ENCODE measurements at places on chromosomes 2 and 18. TPM values are rescaled to one million over a fixed set of nuclear protein-coding genes. Genes with fewer than 3 reads are reported as not detected.

Gene TMEM182
- polyA plus RNA-seq, result 6.8 TPM

Gene NTSR2
- not detected for polyA plus RNA-seq

Gene KANSL3
- polyA plus RNA-seq, result 53.9 TPM

Gene KYNU
- 5.5 TPM for polyA plus RNA-seq

Gene CPS1
- polyA plus RNA-seq, result 3.8 TPM

Gene GALNT5
- 0.45 TPM for polyA plus RNA-seq

Gene MC2R
- polyA plus RNA-seq, result not detected

Gene TMEM198
- polyA plus RNA-seq, result 3.7 TPM

Gene SMAD7
- 64.2 TPM for polyA plus RNA-seq

Gene SLC11A1
- 1.6 TPM for polyA plus RNA-seq

Gene KCNJ3
- polyA plus RNA-seq, result 7.9 TPM

Gene SLC16A14
- 7.8 TPM for polyA plus RNA-seq

Gene SOX11
- 22.1 TPM for polyA plus RNA-seq

Gene RNPEPL1
- 31.1 TPM for polyA plus RNA-seq

Gene MARCHF4
- 0.06 TPM for polyA plus RNA-seq

Gene PLEKHH2
- polyA plus RNA-seq, result 35.1 TPM

Gene PTMA
- polyA plus RNA-seq, result 2,308 TPM

Gene EHD3
- polyA plus RNA-seq, result 37.8 TPM

Gene IKZF2
- 9.6 TPM for polyA plus RNA-seq

Gene MALL
- polyA plus RNA-seq, result 13.4 TPM

Gene RAD51AP2
- 0.17 TPM for polyA plus RNA-seq

Gene LANCL1
- 71.9 TPM for polyA plus RNA-seq

Gene KHK
- 58.5 TPM for polyA plus RNA-seq

Gene CCDC141
- 0.32 TPM for polyA plus RNA-seq

Gene AGXT
- polyA plus RNA-seq, result not detected

Gene TRIM43
- polyA plus RNA-seq, result 0.49 TPM

Gene HADHA
- 215 TPM for polyA plus RNA-seq

Gene KCNF1
- 1.00 TPM for polyA plus RNA-seq

Gene LOXHD1
- 0.53 TPM for polyA plus RNA-seq

Gene COBLL1
- polyA plus RNA-seq, result 115 TPM

Gene COLEC11
- polyA plus RNA-seq, result 3.0 TPM

Gene SGO2
- 15.7 TPM for polyA plus RNA-seq

Gene PGAP1
- polyA plus RNA-seq, result 29.3 TPM

Gene TIGD1
- 15.2 TPM for polyA plus RNA-seq

Gene PLB1
- 1.5 TPM for polyA plus RNA-seq

Gene CDH20
- polyA plus RNA-seq, result 3.7 TPM

Gene UGT1A8
- not detected for polyA plus RNA-seq

Gene ADI1
- 72.3 TPM for polyA plus RNA-seq

All from renal cortex interstitium (tissue), 15 donors.